ENCODE measurements at places on chromosomes 13 and 19.

GRCh38 chr19:16896146-16897028, 7.6 kb downstream of the F2RL3 start:
- peak; percentile 23 for DNase-seq

- DNase-seq, result no peak
Measured at GRCh38 chr19:56101095-56101494, 20.0 kb downstream of the ZNF787 start.

DNA sequence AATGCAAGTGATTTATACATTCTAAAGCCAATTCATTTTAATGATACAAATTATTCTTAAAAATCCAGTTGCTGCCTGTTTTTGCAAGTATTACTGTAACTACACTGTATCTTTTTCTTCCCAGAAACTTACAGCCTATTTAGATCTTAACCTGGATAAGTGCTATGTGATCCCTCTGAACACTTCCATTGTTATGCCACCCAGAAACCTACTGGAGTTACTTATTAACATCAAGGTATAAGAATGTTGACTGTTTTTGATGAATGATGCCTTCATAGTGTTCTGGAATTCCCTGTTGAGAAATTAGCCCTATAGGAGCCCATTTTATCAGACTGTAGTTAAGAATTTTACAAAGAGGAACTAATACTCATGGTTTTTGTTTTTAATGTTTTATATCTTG, 25.0 kb downstream of the ITM2B start:
- DNase-seq, result no peak

GRCh38 chr13:74289861-74290773, 155.9 kb upstream of the KLF12 start:
- peak; percentile 20 for DNase-seq

All from dermis blood vessel endothelial cell (primary cell).